ENCODE measurements at places on chromosomes 7 and 10. TPM values are rescaled to one million over a fixed set of nuclear protein-coding genes. Genes with fewer than 3 reads are reported as not detected.

DNA sequence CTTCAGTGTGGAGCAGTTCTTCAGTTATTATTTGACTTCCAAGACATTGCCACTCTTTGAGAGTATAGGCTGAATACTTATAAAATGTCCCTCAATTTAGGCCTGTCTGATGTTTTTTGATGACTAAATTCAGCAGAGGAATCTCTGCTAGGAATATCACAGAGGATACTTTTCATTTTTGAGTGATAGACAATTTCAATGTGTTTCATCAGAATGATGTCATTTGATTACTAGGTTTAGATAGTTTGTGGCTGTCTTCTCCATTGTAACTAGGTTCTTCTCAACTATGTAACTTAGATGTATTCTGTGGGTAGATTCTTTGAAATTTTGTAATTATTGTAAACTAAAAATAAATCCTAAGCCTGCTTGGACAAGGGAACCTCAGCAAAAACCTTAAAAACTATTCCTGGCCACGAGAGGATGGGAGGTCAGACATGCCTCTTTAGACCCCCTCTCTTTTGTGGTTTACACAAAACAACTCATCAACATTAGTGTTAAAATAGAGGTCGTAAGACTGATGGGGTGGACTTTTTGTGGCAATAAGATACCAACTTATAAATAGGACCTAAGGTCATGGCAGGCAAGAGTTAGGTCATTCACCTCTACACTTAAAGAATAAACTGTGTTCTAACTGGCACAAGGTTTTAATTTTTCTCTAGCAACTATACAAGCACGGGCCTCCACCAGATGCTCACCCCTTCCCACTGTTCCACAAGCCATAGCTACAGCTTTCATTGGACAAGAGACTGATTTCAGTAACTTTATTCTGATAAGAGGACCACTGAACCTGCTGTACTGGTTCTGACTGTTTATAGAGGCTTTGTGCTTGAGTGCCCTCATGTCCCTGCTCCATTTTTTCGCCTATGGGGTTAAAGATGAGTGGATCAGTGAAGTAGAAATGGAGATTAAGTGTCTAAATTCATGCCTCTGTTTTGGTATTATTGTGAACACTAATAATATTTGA, 33.7 kb downstream of the CYP2C8 start:
- no peak for ATAC-seq

DNA sequence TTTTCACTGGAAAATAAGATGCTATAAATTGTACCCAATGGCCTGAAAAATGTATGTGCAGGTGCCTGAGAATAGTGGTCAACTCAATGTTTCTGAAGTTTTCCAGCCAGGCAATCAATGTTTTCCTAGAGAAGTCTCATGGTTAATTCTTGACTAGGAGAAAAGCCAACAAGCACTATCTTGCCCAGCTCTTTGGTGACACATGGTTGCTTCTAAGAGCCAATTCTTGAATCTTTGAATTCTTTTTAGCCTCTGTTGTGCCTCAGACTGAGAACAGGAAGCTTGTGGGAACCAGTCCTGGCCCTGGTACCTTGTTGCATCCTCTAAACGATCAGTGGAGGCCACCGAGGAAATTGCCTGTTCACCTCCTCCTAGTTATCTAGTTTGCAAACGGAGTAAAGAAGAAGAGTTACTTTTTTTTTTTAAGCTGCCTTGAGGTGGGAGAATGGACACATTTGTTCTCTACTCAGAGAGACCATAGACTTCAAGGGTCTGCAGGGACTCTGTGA, 144.0 kb upstream of the MKLN1 start:
- peak; percentile 20 for ATAC-seq

DNA sequence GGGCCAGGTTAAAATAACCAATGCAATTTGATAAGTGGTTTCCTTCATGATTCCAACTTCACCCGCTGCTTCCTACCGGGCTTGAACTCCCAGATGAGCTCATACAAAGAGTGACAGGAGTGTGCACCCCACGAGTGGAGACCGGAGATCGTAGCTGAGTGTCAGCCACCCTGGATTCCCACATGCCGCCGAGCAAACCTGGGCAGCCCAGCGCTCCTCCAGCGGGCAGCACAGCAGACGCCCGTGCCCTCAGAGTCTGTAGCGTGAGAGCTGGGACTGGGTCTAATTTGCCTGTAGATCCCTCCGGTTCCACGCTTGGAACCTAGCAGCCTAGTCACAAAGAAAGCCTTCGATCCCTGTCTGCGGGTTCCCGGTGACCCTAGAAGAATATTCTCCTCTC, 476.1 kb upstream of the MGMT start:
- no peak for ATAC-seq

Gene PNLIPRP2
- total RNA-seq, result not detected

Gene PLA2G12B
- total RNA-seq, result not detected

Gene AOC1
- not detected for total RNA-seq

Gene PLAU
- 0.37 TPM for total RNA-seq
